ENCODE measurements at places on chromosomes 12 and 14.

GRCh38 chr14:77286576-77286975, 15.6 kb upstream of the NGB start:
- no peak for DNase-seq

- DNase-seq, result no peak
Observed at GRCh38 chr14:25056688-25057078, 6.7 kb upstream of the STXBP6 start.

GRCh38 chr12:75606151-75606550, 94.7 kb upstream of the KRR1 start:
- no peak for DNase-seq

- DNase-seq, result no peak
Observed at GRCh38 chr14:88901189-88901588, 76.7 kb downstream of the TTC8 start.

Data from stimulated activated CD8-positive, alpha-beta memory T cell treated with anti-CD3 and anti-CD28 coated beads, Interleukin-7, amount 100 ng/mL, for 4 hours (primary cell).